Cardiac ventricle fibroblast (primary cell): ENCODE measurements at places on chromosomes 4 and X. TPM values are rescaled to one million over a fixed set of nuclear protein-coding genes. Genes with fewer than 3 reads are reported as not detected.

Gene CACNA1F
- not detected in 2 replicates for total RNA-seq

Gene APBB2
- 49.3 and 61.3 TPM in 2 replicates for total RNA-seq

Gene SULT1B1
- 0.05 TPM in 1 of 2 replicates, not detected in the other for total RNA-seq

Gene TAF9B
- 9.9 and 14.8 TPM in 2 replicates for total RNA-seq

Gene ARL9
- total RNA-seq, result 0.62 and 1.2 TPM in 2 replicates

Gene ZIC3
- total RNA-seq, result not detected in 2 replicates
